Thyroid gland (tissue), 4 donors: ENCODE measurements at places on chromosomes 2 and 18.

- no peak for DNase-seq
Measured at GRCh38 chr2:44638649-44639048, 276.9 kb downstream of the CAMKMT start.

GRCh38 chr2:219492575-219492974, 6.1 kb upstream of the GMPPA start:
- no peak for DNase-seq

DNA sequence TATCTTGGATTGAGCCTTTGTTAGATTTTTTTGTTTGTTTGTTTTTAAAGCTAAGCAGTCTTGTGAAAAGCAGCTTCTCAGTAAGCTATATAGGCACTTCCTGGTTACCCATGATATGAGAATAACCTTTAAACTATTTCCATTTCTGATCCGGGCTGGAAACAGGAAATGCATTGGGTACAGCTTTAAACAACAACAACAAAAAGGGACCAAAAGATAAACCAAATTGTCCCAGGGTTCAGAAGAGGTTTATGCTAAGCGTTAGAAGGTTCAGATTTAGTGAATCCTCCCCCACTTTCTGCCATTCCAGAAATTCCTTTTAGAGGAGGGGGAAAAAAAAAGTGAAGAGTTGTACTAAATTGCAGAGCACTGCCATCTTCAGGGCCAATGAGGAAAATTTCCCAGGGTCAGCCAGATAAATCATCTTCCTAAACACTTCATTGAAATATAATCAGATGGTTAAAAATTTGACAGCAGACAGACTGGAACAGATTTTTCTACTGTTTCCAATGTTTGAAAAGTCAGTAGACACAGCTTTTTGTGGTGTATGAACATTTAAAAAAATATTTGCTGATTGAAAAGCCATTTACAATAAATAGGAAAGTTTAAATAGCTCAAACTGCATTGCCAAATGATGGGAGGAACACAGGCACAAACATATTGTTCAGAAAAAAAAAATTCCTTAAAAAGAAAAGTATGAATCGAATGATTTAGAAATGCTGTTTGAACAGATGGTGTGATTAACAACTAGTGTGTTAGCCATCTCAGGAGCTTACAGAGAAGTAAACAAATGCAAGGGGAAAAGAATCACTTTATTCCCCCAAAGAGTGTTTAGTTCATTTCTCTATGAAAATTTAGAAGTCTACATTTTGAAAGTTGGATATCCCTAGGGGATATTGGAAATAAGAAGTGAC, 189.9 kb upstream of the TANK start:
- DNase-seq = peak; percentile 56

DNA sequence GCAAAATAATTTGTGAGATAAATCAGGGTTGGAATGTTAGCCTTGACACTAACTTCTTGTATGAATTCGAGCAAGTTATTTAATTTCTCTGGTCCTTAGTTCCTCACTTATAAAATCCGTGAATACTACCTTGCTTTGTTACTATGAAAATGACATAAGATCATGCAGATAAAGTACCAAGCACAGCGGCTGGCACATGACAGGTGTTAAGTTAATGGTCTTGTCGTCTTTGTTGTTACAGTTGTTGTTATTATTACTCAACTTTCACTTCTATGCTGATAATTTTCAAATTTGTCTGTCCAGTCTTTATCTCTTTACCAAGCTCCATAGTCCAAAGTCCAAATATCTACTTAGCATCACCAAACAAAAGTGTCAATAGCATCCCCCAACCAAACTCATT, 482.1 kb downstream of the ARHGAP15 start:
- no peak for DNase-seq
